ENCODE measurements at places on chromosomes 2 and 18. TPM values are rescaled to one million over a fixed set of nuclear protein-coding genes. Genes with fewer than 3 reads are reported as not detected.

- no peak for DNase-seq
Measured at GRCh38 chr2:101463911-101464641, 10.8 kb downstream of the RFX8 start.

TSGA10 gene
- 6.3 TPM for total RNA-seq

DNA sequence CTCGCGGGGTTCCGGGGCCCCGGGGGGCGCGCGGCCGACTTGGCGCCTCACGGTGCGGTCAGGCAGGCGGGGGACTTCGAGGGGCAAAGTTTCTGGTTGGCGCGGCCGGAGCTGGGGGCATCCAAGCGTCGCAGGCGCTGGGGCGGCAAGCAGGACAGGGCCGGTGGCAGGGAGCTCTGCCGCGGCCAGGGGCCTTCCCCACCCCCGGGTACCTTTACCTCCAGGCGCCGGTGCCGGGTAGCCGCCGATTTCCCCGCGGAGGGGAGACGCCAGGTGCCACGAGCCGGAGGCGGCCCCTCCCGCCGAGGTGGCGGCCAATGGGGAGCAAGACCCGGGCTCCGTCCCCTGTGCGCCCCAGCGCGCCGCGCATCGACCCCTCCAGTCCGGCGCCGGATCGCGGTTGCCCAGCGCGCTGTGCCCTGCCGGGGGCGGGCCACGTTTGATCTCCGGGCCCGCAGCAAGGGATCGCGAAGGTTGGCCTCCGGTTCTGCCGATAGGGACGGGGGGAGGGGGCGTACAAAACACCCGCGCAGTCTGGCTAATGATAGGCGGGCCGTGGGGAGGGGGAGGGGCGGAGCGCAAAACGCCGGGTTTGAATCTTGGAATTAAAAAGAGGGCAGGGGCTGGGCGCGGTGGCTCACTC is at the start of gene ST8SIA5:
TSS of gene ST8SIA5 (minus strand) at position 495 of the 643 bp plus-strand sequence. CDS start 545 bp downstream, outside the sequence.
- peak; percentile 79 for DNase-seq

GRCh38 chr2:239258248-239258647 is 142.6 kb downstream of the HDAC4 start:
- DNase-seq, result no peak

- peak; percentile 90 for DNase-seq
Measured at GRCh38 chr2:7878786-7879482, 802.9 kb upstream of the ID2 start.

GRCh38 chr2:44833171-44834069 is 108.1 kb upstream of the SIX3 start:
- no peak for DNase-seq

GRCh38 chr2:1634681-1635341 is 109.5 kb downstream of the PXDN start:
- no peak for DNase-seq

- no peak for DNase-seq
Measured at GRCh38 chr2:172639256-172639655, 83.4 kb downstream of the PDK1 start.

CRYGC gene
- total RNA-seq, result not detected

DNA sequence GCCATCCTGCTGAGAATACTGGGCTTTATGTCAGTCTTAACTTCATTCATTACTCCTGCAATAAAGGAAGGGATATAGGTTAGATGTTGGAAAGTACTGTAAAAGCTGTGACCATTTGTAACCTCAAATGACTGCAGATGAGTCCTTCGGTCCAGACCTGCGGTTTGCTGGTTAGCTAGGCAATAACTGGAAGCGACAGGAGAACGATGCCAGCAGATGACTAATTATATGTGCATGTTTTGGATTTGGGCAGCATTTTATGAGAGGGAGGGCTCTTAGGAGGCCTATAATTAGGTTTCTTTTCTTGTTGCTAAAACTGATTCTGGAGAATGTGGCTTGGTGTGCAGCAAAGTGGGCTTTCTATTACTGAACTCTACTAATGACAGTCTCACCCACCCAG is 205.6 kb downstream of the TMEM182 start:
- no peak for DNase-seq

DNA sequence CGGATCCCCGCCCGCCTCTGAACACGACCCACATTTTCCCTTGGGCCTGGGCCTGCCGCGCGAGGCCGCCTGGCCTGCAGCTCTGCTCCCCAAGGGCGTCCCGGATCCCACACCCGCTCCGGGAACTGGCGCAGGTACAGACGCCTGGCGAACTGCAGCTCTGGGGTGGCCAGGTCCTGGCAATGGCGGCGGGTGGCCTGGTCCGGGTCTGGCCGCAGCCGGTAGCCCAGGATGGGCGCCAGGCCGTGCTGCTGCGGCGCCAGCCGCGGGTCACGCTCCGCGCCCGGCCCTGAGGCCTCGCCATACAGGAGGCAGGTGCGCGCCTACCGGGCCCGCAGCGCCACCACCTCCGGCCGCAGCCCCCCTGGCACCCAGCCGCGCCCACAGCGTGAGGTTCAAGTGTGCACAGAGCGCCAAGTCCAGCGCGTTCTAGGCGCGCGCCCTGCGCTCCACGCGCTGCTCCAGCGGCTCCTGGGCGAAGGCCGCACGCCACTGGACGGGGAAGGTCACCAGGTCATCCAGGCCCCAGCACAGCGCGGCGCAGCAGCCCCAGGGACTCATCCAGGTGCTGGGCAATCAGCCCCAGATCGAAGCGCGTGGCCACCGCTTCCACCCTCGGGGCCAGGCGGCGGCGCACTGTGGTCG is 9.5 kb downstream of the AQP12A start:
- no peak for DNase-seq

DNA sequence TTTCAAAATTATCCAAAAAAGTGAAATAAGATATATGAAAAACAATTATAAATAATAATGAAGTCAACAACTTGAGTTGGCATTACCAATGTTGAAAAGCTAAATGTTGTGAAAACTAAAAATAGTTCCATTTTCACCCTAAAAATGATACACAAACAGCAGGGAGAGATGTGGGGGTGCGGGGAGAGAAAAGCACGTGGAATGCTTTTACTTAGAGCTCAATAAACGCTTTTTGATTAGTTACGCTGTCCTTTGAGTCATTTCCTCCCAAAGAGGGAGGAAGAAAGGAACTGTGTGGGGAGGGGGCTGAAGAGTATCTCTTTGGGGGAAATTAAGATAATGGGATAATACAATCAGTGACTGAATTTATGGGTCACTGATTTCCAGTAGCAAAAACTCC is 29.2 kb downstream of the ZNF521 start:
- no peak for DNase-seq

DNA sequence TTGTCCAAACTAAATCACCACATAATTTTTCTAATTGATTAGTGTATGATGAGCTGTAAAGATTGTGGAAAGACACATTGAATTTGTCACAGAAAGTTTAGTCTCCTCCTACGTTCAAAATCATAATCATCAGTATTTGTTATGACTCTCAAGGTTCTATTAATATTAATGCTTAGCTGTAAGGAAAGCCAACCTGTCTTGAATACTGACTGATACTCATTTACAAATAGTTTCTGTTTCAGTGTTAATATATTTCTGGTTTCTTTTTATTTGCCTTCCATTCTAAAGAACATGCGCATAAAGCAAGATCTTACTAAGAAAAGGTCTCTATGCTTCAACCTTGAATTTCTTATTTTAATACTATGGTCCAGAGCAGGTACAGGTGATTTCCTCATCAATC is 55.1 kb downstream of the CPS1 start:
- no peak for DNase-seq

NRBP1 gene
- 140 TPM for total RNA-seq

BMP10 gene
- not detected for total RNA-seq

DNA sequence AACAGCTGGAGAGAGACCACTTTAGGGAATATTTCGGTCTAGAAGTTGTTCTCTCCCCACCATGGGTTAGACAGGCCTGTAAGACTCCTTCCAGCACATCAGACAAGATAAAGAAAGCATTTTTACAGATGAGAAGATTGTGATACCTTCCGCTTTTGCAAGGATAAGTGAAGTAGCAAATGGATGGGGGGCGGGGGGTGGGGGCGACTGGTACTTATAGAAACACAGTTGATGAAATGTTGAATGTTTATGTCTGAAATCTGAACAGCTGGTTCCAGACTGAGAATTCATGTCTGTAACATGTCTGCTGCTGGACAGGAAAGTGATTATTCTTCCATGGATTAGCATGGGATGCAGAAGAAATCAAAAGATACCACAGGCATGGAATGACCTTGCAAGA is 90.5 kb upstream of the FN1 start:
- no peak for DNase-seq

GRCh38 chr2:41724465-41724864 is 323.4 kb upstream of the PKDCC start:
- no peak for DNase-seq

CNTNAP5 gene
- total RNA-seq, result 0.39 TPM

- DNase-seq, result no peak
Measured at GRCh38 chr2:20594957-20595356, 55.9 kb downstream of the HS1BP3 start.

CD8B gene
- total RNA-seq, result 0.24 TPM

EFR3B gene
- total RNA-seq, result 7.2 TPM

NTSR2 gene
- total RNA-seq, result not detected

- DNase-seq, result no peak
Measured at GRCh38 chr18:13688191-13689136, 37.9 kb downstream of the FAM210A start.

- DNase-seq, result no peak
Measured at GRCh38 chr2:127125821-127126220, 18.9 kb upstream of the BIN1 start.

GPD2 gene
- total RNA-seq, result 46.3 TPM

DNA sequence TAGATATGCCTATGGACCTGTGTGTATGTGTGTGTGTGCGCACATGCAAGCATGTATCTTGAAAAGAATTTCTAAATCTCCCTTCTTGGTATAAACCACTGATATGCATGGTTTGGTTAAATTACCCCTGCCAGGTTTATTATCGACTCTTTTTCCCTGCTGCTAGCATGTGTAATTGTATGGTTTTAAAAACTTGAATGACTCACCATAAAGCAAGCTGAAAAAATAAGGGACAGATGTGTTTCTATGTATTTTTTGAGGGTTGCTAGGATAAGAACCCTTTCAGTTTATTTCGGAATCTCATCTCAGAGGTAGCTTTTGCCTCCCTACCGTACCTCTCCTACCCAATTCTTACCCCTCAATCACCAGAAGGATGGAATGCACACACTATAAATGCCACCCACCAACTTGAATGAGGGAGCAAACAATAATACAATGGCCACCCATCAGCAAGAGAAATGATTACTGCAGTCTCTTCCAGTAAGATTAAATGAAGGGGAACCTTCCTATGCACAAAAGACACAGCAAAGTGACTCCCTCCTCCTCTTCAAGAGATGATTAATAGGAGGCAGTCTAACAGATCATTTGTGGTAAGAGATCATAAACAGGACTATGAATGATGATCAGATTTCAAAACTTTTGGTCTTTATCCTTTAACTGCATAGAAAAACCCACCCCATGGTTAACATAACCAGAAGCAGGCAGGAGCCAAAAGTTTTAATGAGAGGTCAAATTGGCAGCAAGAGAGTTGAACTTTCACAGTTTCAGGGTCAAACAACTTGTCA is 357.2 kb downstream of the SATB2 start:
- no peak for DNase-seq

GRCh38 chr2:100518801-100519200 is 44.0 kb upstream of the PDCL3 start:
- DNase-seq, result no peak

- no peak for DNase-seq
Measured at GRCh38 chr18:70139138-70139537, 66.3 kb downstream of the RTTN start.

GRCh38 chr2:101146535-101146934 is 4.6 kb downstream of the TBC1D8 start:
- no peak for DNase-seq

DNA sequence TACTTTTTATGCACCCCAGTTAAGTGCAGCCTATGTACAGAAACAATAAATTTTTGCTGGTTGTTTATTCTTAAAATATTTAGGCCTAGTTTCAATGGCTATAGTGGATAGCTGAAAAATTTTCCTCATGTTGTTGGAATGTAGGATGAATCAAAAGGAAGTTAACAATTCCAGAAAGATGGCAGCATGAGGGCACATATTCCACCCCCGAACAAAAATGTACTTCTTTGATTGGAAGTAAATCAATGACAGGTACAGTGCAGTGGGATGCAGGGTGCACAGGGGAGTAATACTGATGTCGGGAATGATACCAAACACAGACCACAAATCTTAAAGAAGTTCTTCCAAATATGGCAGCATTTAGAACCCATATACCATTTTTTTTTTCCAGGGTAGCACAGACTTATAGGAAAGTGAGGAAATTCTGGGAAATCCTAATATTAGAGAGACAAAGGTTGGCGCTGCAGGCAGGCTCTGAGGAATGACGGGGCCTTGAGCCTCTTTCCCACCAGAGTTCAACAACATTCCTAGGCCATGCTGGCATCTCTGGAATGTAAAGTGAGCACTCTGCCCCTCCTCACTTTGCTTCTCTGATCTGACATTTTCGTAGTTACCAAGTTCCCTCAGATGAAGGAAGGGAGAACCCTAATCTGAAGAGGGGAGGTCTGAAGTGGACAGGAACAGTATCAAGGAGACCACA is 36.6 kb upstream of the IKZF2 start:
- DNase-seq, result peak; percentile 87

DNA sequence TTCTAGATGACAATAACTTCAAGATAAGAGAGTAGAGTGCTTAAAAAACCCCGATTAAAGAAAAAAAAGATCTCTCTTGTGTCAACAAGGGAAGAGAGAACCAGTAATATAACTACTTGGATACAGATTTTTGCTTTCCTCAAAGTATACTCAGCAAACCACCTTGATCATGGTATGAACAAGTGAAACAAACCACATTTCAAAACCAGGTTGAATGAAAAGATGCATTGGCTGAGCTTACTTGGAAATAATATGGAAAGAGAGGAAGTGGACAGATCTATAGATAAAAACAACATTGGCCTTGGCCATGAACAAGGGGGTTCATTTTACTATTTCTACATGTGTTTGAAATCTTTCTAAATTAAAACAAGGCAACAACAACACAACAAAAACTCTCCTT is 50.1 kb downstream of the ATP8B1 start:
- no peak for DNase-seq

WDR54 gene
- total RNA-seq, result 66.4 TPM

- DNase-seq, result no peak
Measured at GRCh38 chr2:3774336-3774735, 71.0 kb downstream of the DCDC2C start.

UGT1A6 gene
- not detected for total RNA-seq

- no peak for DNase-seq
Measured at GRCh38 chr18:39329496-39330275, 1764.1 kb upstream of the CELF4 start.

GALNT14 gene
- total RNA-seq, result 2.7 TPM

Measured in H9 (cell line).